ENCODE measurements at places on chromosomes 16 and 17.
A peak's percentile ranks its signal among the peaks of the same experiment; 100 is the strongest.

- no peak for DNase-seq
Observed at GRCh38 chr17:2700491-2701141, 10.9 kb downstream of the CLUH start.

DNA sequence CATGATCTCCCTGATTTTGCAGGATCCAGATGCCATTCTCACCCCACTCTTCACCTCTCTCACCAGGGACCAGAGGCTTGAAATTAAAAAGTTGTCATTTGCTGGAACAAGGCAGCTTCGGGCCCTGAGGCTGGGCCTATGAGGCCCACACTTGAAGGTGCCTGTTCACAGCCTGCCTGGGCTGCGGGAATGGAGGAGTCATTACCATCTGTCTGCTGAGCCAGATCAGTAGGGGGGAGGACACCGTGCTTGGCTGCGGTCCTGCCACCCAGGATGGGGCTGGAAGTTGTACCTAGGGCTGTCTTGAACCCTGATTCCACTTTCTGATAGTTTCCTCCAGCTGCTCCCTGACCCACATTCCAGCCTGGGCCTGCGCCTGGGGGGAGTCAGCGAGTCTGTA, 208.3 kb upstream of the N4BP1 start:
- DNase-seq: no peak

GRCh38 chr16:13809765-13810164, 110.2 kb upstream of the ERCC4 start:
- no peak for DNase-seq

- peak; percentile 84 for DNase-seq
Observed at GRCh38 chr16:84088695-84089395, 27.9 kb downstream of the MBTPS1 start.
